ENCODE measurements at places on chromosomes 7 and 10.

- DNase-seq = no peak
Measured at GRCh38 chr7:102951839-102952238, 39.0 kb downstream of the LRRC17 start.

DNA sequence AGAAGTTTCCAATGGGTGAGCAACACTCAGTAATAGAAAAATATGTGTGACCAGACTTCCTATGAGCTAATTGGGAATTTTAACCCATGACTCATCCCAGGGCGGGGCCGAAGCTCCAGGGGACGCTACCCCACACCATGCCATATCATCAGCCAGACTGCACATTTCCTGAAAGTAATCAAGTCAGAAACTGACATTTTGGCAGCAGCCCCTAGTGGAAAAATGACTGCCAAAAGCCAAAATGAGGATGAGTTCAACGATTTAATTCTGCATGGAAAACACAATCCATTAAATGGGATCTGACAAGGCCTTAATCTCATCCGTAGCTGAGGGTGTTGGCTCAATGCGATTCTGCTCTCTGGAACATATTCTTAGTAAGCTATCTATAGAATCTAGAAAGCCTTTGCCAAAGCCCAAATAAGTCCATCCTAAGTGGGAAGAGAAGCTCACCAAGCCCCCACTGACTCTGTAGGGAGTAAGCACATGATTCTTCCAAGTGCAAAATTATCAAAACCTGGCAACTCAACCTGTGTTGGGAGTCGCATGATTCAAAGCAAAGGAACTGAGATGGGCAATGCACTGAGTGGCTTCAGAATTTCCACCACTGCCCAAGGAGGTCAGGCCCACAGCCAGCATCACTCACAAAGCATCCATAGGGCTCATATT, 93.1 kb upstream of the PDE1C start:
- DNase-seq = peak; percentile 87

- DNase-seq = no peak
Measured at GRCh38 chr10:28508304-28508925, 24.5 kb upstream of the WAC start.

GRCh38 chr7:80677629-80678028, 39.2 kb downstream of the CD36 start:
- DNase-seq = peak; percentile 25

DNA sequence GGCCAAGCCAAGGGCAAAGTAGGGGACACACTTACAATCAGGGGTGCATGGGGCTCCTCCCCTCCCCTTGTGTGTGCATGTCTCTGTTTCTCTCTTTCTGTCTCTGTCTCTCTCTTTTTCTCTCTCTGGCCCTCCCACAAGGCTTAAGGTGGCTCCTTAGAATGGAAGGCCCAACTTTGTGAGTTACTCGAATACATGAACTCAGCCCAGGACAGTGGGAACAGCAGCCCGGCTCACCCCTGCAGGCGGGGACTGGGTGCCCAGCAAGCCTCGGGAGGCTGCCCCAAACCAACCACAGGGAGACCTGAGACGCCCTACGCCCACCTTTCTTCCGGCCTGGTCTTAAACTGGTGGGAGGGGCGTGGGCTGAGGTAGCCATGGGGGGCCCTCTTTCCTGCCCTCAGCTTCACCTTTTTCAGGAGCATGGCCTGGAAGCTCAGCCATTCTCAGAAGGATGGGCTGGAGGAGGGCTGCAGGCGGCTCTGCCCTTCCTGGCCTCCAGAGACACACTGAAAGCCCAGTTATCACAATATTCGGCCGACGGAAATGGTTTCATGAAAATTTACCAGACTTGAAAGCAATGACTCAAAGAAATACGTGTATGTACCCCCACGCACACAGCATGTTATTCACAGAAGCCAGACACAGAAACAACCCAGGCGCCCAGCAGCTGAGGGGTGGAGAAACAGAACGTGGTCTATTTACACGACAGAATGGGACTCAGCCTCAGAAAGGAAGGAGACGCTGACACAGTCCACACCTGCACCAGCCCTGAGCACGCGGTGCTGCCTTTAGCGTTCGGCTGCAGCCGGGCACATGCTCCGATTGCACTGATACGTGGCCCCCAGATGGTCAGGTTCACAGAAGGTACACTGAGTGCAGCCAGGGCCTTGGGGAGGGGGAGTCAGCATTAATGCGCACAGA, 229.5 kb downstream of the PTPRN2 start:
- DNase-seq = no peak

GRCh38 chr10:110597476-110597875, 30.0 kb downstream of the SMC3 start:
- no peak for DNase-seq

DNA sequence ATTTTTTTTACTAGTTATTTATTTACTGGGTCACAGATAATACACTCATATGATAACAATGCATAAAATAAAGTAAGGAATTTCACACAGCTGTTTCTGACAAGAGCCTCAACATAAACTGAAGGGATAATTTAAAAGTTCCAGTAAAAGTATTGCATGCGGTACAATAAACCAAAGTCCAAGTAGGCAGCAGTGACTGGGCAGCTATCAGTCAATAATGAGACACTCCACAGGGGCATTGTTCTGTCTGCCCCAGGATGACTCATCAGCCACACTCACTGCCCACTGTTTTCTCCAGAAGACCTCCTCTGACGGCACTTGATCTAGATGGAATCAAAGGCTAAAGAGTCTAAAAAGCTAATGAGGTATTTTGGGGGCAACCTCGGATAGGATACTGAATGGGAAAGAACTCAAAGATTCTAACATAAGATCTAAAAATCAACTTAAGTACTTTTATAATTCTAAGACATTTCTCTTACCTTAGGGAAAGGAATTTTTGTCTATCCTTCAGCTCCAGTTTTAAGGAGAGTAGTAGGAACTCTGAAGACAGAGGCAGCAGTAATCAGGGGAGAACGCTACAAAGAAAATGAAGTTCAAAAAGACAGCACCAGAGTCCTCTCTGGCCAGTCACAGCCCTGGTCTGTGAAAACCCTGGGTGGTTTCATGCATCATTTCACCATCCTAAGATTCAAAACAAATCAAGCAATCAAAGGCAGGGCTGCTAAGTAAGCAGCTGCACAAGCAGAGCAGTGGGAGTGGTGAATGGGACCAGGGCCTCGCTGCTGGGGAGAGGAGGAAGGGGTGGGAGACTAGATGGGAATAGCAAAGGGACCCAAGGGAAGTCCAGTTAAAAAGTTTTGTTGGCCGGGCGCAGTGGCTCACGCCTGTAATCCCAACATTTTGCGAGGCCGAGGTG, 175.1 kb downstream of the AVL9 start:
- peak; percentile 57 for DNase-seq

DNA sequence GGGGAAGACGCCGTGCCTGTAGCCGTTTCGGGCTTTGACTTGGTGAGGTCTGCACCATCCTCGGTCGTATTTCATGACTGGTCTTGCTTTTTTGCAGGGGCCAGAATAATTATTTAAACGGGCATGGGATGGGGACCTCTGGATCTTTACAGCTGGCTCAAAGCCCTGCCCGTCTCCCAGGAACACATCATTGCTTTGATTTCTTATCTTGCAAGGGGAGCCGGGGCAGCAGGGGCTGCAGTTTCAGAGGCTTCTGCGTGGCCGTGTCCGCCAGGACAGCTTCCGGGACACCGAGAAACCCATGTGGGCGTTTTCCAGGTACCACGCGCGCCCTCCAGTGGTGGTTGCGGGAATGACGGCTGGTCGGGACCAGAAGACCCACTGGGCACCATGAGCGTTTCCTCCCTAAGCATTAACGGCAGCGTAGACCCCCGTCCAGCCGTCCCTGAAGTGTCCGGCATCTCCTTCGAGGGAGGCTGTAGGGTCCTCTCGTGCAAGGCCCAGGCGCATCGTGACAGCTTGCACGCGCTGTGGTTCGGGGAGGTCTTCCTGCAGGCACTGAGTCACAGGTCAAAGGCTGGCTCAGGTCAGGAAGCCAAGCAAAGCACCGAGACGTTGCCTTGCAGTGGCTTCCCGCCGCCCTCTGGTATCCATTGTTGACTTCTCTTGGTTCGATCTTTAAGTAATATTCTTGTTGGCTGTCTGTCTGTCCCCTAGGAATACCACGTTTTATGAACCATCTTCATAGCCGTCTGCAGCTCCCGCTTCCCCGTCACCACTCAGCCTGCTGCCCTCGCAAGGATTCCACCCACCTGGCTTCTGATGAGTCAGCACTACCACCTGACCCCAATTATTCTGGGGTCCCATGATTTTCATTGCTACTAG, 16.2 kb upstream of the ZFAND2A start:
- DNase-seq = peak; percentile 66

Measured in iris pigment epithelial cell (primary cell).